ENCODE measurements at places on chromosomes 6 and 20. TPM values are rescaled to one million over a fixed set of nuclear protein-coding genes. Genes with fewer than 3 reads are reported as not detected.

CCN6 gene
- not detected for total RNA-seq

VSTM2L gene
- 2.6 TPM for total RNA-seq

FAM217A gene
- total RNA-seq = not detected

GPLD1 gene
- 5.8 TPM for total RNA-seq

DNA sequence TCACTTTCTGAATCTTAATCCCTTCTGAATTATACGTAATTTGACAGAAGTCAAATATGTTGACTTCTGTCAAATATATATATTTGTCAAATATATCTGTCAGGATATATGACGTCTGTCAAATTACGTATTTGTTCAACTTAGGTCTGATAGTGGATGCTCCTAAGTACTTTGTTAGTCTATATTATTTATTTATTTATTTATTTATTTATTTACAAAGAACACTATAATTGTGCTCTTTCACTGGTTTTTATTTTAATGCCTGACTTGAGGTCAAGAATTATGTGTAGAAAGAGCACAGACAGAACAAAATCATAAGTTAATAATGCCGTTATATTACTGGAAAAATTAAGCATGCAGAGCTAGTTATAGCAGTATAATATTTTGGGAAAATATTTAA is 81.2 kb downstream of the UST start:
- DNase-seq = no peak

DNA sequence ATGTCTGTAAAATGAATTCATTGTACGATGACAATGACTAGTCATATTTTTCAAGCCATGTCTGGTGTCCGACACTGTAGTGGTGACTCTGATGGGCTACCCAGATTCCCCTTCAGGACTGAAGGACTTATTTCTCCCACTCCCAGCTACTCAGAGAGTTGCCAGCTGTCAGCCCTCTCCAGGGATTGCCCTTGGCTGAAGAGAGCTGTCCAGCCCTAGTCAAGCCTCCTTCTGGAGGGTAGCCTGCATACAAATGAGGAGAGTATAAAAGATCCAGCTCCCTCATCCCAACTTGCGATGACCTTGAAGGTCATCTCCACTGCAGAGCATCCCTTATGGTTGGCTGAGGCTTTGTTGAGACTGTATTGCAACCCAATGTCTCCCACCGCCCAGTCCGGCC is 29.9 kb downstream of the JPH2 start:
- no peak for DNase-seq

GRCh38 chr20:5848711-5849505 is 98.7 kb downstream of the SHLD1 start:
- no peak for DNase-seq

GRCh38 chr20:1816384-1817381 is 78.5 kb upstream of the SIRPA start:
- no peak for DNase-seq

Measured in mucosa of descending colon (tissue), 3 donors.